ENCODE measurements at places on chromosomes 3 and 15.

- DNase-seq, result no peak
These were observed 329.5 kb upstream of the LRRFIP2 start for GRCh38 chr3:37503856-37504255.

- DNase-seq, result no peak
These were observed 53.9 kb downstream of the EIF4E3 start for GRCh38 chr3:71671216-71671845.

DNA sequence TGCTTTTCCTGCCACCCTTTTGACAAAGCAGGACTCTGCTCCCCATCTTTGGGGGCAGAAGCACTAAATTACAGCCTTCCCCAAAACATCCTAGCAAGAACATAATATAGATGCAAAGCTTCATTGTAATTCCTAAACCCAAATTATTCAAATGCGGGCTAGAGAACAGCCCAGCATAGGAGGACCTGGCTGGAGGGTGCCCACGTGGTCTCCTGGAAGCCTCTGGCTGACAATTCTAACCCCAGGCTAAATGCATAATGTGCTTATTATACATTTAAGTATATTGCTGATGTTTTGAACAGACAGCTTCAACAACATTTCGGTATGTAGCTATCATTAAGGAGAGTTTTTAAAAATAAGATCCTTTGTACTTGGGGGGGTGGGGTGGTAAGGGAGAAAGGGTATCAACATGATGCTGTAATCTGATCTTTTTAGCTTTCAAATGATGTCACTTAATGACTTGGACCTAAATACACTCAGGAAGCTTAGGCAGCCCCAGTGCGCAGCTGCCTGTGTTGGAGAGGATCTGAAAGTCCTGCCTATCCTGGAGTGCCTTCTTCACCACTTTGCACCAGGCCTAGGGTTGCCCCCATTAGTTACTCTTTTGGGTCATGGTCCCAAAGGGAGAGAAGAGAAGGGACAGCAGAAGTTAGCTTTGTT lies 57.2 kb upstream of the USP3 start:
- DNase-seq, result peak; percentile 37

DNA sequence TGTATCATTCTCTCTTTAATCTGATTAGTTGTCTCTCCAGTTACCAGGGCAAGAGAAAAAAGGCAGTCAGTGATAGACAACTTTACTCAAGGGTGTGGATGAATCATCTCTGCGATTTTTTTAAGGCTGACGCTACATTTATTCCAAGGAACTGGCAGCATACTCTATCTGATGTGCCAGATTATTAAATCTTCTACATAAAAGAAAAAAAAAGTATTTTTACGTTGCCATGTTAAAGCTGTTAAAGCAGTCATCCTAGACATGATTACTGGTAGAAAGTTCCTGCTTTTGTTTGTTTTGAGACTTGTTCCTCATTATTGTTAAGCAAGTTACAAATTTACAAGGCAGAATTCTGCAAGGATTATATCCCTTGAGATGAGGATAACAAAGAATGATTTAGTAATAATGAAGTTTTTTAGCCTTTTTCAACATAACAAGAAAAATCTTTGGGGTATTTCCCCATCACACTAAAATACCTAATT lies 121.7 kb downstream of the CBLB start:
- DNase-seq, result no peak

- no peak for DNase-seq
These were observed 654.4 kb upstream of the ADAMTS9 start for GRCh38 chr3:65342084-65342683.

GRCh38 chr3:15638193-15638890 lies 36.8 kb downstream of the BTD start:
- no peak for DNase-seq

DNA sequence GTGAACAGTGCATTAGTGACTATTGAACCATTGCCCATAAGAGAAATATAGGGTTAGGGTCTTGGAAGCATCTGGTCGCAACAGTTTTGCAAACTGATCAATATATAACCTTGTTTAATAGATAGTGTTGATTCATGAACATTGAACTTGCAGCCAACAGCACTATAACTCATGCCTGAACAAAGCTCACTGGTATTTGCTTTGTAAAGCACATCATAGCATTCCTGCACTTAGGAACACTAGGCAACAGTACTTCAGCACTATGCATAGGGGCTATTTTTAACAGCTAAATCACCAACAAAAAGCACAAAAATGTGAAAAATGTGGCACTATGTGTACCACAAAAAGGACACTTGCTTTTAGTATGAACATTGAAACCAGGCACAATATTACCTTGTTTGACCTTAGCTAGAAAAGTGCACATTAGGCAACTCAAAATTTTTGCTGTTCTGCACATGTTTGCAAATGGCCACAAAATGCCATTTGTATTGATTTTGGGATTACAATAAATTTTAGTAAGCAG lies 68.0 kb downstream of the OXNAD1 start:
- DNase-seq, result no peak

DNA sequence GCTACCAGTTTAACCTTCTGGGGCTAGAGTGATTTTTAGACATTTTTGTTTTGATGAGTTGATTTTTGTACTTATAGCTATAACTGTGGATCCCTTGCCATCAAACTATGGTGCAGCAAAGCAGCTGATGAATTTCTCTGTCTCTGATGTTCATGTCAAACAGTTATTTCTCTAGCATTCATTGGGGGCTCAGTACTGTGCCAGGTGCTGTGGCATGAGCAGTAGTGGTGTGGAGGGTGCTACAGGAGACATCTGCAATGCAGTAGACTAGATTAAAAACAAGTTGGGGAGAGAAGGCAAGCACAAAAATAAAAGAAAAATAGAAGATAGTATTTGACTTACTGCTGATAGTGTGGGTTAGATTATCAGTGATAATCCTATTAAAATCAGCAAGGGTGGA lies 95.3 kb downstream of the AKAP13 start:
- DNase-seq, result no peak

DNA sequence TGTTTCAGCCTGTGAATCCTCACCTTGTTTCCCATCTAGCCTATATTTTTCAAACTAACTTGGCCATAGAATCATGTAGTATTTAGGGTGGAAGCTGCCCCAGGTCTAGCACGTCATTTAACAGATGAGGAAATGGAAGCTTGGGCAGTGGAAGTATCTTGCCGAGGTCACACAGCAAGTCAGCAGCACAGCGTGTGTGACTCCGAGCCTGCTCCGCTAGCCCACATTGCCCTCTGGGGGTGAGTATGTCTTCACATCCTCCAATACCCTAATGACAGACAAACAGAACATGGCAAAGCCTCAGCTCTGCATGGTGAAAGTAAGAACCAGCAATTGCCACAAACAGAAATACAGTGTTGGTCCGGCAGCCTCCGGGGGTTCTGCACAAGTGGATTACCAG lies 2.2 kb upstream of the CCR5 start:
- peak; percentile 79 for DNase-seq

- DNase-seq, result no peak
These were observed 34.6 kb downstream of the PAK2 start for GRCh38 chr3:196774191-196774820.

DNA sequence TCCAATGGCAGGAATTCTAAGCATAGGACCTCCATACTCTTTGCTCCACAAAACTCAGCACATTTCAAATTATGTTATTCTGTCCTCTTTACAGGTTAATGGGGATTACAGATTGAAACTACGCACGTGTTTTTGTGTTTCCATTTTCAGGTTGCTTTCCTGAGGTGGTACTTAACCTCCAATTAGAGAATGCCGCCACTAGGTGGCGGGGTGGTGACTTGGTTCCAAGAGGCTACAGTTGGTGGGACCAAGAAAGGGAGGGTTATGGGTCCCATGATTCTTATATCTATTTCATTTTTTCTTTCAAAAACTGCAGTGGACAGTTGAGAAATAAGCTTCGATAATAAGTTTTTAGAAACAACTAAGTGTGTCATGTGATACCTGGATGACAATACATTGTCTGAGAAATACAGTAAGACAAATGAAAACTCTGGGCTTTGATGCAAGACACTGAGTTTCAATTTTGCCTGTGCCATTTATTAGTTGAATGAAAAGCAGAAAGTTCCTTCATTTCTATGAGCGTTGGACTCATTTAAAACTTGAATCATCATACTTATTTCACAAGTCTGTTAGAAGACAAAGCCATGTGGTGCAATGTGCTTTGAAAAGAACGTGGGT lies 539.0 kb downstream of the FGF12 start:
- DNase-seq, result no peak
